Stimulated activated CD8-positive, alpha-beta memory T cell treated with anti-CD3 and anti-CD28 coated beads, Interleukin-15, amount 100 ng/mL, for 48 hours (primary cell): ENCODE measurements at places on chromosomes 12 and 14.

- no peak for DNase-seq
These were observed at the start of gene CD4 for GRCh38 chr12:6788972-6789924. CD4 (plus strand) TSS chr12:6789528; CDS start chr12:6800139, 10,611 bp downstream.

GRCh38 chr12:55700255-55701018 lies 7.3 kb downstream of the ITGA7 start:
- no peak for DNase-seq

GRCh38 chr12:98121963-98122362 lies 393.4 kb upstream of the TMPO start:
- no peak for DNase-seq

- DNase-seq, result no peak
These were observed 212.0 kb downstream of the CACNA1C start for GRCh38 chr12:2264651-2265232.

DNA sequence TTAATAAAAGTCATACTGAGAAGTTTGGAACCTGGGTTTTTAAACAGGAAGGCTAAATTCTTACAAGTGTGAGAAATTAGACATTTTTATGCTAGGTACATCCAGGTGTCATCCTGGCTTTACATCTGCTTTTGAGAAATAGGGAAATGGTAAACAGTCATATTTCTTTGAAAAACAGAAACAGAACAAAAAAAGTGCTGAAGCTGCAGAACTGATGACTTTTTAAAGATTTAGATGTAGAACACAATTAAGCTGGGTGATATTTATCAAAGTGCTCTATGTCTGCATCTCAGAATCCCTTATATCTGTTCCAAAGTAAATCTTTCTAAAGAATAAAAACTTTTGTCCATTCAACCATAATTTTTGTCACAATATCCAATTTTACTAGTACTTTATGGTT lies 282.9 kb upstream of the ATXN7L3B start:
- no peak for DNase-seq

DNA sequence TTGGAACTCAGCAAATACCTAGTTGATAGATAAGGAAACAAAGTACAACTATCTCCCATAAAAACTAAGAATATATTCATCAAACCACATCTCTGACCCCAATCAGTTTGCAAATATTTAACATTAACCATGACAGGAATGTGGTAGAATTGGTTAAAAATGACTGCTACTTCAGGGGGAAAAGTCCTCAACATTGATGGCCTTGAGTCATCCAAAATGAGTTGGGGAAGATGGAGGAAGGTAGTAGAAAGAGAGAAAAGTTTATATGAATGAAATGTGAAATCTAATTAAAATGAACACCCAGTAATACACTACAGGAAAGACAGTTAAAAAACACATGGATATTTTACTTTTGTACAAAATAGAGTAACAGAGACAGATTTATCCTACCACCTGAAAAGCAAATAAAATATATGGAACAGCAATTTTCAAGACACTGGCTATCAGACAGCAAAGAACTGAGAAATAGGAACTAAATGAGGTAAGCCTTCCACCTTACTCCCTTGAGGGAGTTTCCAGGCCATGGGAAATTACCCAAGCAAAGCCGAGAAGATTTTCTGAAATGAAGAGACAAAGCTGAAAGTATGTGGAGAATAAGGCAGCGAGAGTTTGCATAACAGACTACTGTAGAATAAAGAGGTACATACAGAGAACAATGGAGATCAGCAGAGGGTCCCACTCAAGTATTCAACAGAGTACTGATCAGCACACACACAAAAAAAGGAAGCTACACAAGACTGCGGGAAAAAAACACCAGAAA lies 49.6 kb downstream of the TC2N start:
- DNase-seq, result no peak

DNA sequence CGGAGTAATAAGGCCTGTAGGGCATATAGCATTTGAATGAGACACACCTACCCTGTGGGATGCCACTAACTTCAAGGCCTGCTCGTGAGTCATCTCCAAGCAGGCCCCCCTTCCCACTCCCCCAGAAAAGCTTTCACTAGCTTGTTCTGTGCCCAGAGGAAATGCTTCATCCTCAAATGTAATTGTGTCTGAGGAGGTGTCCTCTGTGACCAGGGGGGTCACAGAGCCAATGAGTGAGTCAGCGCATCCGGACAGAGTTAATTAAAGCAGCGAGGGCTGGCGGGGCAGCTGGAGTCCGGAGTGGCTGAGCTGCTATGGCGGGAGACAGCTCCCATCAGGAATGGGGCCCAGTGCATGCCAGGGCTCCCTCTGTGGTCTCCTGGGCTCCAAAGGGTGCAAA lies 27.0 kb upstream of the ESRRB start:
- no peak for DNase-seq

GRCh38 chr12:130469552-130469951 lies 131.9 kb downstream of the PIWIL1 start:
- no peak for DNase-seq

DNA sequence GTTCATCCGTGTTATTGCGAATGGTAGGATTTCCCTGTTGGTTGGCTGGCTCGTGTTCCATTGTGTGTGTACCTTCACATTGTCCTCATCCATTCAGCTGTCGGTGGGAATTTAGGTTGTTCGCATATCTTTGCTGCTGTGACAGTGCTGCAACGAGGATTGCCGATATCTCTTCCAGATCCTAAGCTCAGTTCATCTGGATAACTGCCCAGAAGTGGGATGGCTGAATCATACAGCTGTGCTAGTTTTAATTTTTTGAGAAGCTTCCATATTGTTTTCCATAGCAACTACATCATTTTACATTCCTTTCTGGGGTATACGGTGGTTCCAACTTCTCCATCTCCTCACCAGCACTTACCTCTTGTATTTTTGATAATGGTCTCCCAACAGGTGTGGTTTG lies 292.8 kb upstream of the SFSWAP start:
- DNase-seq, result no peak

- DNase-seq, result no peak
These were observed 11.2 kb upstream of the SRSF5 start for GRCh38 chr14:69755784-69756183.

GRCh38 chr12:91460469-91460868 lies 277.9 kb upstream of the DCN start:
- no peak for DNase-seq

GRCh38 chr14:63938198-63939005 lies 85.6 kb downstream of the SYNE2 start:
- DNase-seq, result peak; percentile 22

GRCh38 chr12:111443586-111443985 lies 37.9 kb downstream of the SH2B3 start:
- peak; percentile 45 for DNase-seq

GRCh38 chr12:38813923-38814322 lies 91.5 kb downstream of the CPNE8 start:
- no peak for DNase-seq

DNA sequence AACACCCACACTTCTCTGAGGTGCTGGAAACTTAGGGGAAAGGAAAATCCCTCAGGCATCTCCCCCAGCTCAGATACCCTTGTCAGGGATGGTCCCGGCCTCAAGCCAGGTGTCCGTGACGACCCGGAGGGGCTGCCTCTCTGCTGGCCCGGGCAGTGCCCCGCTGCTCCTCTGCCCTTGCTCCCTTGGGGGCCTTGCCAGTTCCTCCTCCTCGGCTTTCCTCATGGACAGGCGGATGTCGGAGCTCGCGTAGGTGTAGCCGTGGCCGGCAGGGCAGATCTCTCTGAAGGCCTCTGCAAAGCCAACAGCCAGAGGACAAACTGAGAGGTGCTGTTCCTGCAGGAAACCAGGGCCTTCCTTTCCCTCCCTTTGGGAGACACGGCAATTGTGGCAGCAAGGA lies 34.8 kb downstream of the ISCA2 start:
- DNase-seq, result no peak

DNA sequence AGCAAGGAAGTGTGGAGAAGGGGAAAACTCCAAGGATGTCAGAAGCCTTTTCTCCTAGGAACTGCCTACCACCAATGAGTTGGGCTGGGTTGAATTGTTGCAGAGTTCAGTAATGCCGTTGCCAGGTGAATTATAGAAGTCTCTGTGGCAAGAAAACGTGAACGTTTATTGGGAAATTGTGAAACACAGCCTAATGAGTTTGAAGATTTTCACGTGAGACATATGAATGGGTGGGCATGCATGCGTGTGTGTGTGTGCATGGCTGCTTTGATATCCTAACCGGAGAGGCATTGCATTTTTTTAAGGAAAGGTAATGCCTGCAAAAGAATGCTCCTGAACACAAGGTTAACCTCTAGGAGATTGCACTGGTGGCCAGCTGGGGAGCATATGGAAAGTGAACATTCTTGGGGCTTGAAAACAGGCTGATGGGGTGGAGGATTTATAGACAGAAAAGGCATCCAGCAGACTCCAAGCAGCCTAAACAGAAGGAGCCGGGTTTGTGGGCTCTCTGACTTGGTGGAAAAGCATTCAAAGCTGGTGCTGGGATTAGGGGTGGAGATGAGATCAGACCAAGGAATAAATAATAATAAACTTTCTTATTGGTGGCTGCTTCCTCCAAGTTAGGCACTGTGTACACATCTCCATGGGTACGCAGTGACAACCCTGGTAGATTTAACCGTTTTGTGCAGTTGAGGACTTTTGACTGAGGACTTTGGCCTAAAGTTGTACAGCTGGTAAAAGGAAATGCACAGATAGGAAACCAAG lies 67.8 kb downstream of the NTF3 start:
- DNase-seq, result no peak

DNA sequence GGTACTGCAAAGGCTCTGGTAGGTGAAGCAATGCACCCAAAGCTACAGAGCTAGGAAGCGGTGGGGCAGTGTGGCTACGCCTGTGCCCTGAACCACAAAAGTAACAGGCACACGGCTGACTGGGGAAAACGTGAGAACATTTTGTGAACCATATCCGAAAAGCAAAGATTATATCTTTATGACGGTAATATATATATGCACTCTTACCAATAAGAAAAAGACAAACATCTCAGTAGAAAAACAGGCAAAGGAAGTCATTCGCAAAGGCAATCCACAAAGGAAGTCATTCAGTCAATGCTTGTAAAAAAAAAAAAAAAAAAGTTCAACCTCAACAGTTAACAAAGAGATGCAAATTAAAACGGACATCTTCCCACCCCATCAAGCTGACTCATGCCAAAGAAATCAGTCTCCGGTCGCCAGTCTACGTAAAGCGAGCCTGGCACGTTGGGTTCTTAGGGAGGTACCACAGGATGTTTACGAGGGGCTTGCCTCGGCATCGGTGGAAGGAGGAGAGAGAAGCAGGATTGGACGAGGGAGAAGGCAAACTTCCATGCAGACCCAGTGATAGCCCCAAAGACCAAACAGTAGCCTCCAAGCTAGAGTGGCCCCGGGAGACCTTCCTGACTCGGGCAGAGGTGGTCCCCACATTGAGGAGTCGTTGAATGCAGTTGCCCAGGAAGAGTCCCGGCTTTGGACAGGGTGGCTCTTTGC lies 39.4 kb upstream of the PPP2R5C start:
- peak; percentile 58 for DNase-seq

- DNase-seq, result no peak
These were observed 79.6 kb downstream of the ITPK1 start for GRCh38 chr14:93035917-93036651.

- DNase-seq, result no peak
These were observed 24.7 kb upstream of the GLIPR1 start for GRCh38 chr12:75455839-75456238.

DNA sequence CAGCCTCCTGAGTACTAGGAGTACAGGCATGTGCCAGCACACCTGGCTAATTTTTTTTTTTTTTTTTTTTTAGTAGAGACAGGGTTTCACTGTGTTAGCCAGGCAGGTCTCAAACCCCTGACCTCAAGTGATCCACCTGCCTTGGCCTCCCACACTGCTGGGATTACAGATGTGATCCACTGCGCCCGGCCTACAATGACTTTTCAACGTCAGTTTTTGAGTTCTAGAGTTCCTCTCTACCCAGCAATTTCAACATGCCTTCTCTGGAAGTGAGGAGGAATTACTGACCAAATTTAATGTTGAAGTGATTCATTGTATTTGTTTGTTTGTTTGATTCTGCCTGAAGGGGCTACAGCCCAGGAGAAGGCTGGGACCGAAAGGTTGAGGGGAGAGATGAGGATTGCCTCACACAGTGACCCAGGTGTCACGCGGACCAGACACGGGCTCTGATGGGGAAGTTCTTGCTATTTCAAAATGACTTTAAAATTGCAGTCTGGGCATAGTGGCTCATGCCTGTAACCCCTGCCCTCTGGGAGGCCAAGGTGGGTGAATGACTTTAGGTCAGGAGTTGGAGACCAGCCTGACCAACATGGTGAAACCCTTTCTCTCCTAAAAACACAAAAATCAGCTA lies 8.6 kb upstream of the DENR start:
- no peak for DNase-seq

DNA sequence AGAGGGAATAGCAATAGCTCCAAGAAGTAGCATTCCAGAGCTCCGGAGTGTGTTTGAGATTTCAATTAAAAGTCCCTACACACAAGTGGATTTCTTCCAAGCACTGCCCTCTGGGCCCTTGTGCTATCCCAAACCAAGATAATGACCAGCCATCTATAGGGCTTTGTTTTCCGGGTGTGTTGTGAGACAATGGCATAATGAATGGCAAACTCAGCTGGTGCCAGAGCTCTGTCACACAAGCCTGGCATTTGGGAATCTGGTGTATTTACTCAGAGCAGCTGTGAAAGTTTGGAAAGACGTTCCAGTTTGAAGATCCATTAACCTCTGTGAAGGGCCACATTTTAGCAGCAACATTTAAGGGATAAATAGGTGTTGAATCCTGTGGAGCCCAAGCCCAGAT lies 61.2 kb upstream of the TMTC2 start:
- DNase-seq, result no peak

DNA sequence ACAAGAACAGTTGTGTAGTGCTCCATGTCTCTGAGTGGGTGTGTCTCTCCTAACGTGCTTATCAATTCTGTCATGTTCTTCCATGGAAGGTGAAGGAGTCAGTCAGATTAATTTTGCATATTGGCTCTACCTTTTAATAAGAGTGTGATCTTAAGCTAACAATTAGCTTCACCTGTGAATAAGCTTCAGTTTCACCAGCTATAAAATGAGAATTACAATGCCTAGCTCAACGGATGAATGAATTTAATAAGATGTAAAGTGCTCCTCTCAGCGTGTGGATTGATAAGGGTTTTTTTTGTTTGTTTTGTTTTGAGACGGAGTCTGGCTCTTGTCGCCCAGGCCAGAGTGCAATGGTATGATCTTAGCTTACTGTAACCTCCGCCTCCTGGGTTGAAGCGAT lies 32.7 kb downstream of the CCDC175 start:
- no peak for DNase-seq

- no peak for DNase-seq
These were observed 158.5 kb downstream of the PRKCH start for GRCh38 chr14:61479746-61480502.

GRCh38 chr12:52164624-52165023 lies 27.2 kb downstream of the KRT80 start:
- no peak for DNase-seq

DNA sequence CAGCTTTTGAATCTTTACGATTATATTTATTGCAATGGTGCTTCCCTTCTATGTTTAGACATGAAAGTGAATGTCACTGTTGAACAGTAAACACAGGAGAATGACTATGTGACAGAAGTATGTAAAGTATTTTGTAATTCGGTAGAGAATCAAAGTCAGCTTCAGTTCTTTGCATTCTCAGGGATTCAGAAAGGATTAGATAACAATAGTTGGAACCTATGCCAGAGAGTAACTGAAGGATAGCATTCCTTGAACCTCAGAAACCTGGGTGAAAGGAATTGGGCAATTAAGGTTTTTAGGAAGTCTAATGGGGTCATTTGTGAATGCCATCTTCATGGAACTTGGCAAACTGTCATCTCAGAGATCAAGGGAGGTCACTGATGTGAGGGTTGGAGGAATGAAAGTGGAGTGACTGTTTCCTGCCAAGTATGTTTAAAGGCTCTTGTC lies 305.3 kb upstream of the DDHD1 start:
- DNase-seq, result no peak

- no peak for DNase-seq
These were observed 305.3 kb downstream of the LRIG3 start for GRCh38 chr12:58615047-58615446.

GRCh38 chr12:113391650-113392337 lies 11.9 kb downstream of the SDS start:
- DNase-seq, result no peak
